ENCODE measurements at places on chromosomes 2 and 18. TPM values are rescaled to one million over a fixed set of nuclear protein-coding genes. Genes with fewer than 3 reads are reported as not detected.

The RGPD5 gene
- 14.9 TPM for total RNA-seq

The IL18R1 gene
- 5.0 TPM for total RNA-seq

The POTEJ gene
- not detected for total RNA-seq

DNA sequence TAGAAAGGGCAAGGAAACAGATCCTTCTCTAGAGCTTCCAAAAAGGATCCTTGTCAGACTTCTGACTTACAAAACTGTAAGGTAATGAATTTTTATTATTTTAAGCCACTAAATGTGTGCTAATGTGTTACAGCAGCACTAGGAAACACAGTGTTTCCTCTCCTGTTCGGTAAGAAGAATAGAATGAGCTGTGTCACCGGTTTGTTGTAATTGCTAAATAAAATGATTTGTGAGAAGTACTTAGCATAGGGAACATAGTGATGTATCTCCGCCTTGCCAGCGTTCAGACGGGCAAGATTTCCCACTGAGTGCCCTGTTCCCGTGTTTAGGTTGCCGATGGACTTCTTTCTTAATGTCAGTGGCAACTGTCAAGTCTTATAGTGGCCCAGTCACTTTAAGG, 57.6 kb downstream of the SPATS2L start:
- no peak for DNase-seq

DNA sequence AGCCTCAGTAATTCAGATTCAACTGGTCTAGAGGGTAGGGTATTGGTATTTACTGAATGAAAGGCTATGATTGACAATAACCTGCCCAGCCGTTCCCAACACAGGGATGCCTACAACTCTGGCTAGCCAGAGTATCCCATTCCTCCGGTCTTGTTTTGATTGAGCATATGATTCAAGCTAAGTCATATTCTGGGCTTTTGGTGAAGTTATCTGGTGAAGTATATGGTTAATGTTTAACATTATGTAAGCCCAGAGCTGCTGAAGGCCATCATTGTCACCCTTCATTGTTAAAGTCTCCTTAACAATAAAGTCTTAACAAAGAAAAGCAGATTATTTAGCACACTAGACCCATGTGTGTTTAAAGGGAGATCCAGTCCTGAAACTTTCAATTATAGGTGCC, 152.6 kb downstream of the EXOC6B start:
- DNase-seq = no peak

GRCh38 chr2:219220652-219221402, 2.1 kb upstream of the ABCB6 start:
- DNase-seq = no peak

DNA sequence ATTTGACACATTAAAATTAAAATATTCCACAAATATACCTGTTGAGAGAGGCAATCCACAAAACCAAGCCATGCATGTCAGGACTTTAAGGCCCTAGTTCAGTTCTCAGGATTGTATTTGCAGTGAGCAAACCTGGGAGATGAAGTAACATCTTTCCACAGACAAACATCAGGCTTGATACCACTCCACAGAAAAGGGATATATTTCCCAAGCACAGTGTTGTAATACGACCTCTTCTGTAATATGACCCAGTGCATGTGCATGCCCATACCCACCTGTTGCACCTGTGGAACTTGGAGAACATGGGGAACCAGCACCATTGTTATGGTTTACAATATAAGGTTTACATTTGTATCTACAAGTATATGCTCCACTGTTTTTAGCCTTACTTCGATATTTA, 184.0 kb downstream of the PDE11A start:
- no peak for DNase-seq

DNA sequence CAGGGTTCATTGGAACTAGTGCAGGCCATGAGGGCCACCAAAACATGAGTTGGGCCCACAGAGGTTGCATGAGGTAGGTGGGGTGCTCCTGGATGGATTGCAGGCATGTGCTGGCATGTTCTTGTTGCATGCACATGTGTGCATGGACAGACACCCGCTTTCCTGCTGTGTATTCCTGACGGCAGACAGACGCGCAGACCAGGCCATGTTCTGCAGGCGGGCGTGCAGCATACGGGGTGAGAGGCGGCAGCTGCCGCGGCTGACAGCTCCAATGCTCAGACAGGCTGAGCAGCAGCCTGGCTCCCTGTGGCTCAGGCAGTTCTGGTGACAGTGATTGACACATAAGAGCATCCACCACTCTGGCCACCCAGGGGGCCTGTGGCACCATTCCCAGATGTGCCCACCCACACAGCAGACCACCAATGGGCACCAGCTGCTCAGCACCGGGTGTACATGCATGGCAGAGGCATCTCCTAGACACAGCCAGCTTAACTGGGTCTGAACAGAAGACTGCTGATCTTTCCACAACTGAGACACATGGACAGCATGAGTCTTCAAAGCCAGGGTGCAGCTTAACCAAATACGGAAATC, 21.2 kb downstream of the HS1BP3 start:
- DNase-seq = no peak

GRCh38 chr18:14941792-14942191, 193.8 kb downstream of the ANKRD30B start:
- DNase-seq = no peak

- DNase-seq = no peak
These were observed 103.4 kb downstream of the METTL8 start for GRCh38 chr2:171330155-171330956.

DNA sequence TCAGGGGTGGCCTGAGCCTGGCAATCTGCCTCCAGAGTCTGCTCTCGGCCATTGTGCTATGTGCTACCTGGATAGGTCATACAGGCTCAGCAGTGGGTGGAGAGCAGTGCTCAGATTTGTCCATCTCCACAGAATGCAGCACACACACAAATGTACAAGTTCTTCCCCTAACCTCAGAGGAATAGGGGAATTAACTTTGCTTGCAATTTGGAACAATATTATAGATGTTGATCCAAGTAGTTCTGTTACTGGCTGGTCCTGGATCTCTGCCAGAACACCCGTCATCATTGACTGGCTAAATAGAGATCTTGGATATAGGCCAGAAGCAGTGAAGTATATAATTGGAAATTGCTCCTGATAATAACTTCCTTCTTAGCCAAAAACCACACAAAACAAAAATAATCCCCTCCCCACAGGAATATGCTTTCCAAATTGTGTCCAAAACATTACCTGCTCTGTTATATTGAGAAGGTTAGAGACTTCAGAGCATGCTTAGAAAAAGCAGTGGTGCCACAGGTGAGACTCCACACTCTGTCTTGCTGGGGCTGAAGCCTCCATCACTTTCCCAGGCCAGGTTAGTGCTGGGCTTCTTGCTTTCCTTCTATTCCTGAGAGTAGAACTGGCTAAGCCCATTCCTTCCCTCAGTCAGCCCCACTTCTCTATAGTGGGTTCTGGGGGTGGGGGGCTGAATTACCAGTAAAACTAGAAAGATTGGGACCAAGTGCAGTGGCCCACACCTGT, 38.8 kb downstream of the NCAPH start:
- no peak for DNase-seq

GRCh38 chr2:57370882-57371585, 675.6 kb upstream of the VRK2 start:
- DNase-seq = no peak

- DNase-seq = no peak
These were observed 557.5 kb downstream of the DSC3 start for GRCh38 chr18:30485078-30485477.

DNA sequence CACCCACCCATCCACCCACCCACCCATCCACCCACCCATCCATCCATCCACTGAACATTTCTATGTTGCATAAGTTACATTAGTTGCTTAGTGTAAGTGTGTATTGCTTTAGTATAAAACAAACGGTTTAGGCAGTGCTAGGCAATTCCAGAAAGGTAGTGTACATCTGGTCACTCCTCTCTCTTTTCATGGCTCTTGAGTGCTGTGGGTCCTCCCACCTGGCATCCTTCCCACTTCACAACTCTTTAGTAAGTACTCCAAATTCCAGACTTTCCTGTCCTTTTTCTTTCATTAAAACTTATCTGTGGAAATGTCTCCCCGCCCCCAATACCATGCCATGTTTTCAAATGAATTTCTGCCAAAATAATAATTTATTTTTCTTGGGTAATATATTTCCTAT, 122.5 kb downstream of the PLEKHM3 start:
- no peak for DNase-seq

DNA sequence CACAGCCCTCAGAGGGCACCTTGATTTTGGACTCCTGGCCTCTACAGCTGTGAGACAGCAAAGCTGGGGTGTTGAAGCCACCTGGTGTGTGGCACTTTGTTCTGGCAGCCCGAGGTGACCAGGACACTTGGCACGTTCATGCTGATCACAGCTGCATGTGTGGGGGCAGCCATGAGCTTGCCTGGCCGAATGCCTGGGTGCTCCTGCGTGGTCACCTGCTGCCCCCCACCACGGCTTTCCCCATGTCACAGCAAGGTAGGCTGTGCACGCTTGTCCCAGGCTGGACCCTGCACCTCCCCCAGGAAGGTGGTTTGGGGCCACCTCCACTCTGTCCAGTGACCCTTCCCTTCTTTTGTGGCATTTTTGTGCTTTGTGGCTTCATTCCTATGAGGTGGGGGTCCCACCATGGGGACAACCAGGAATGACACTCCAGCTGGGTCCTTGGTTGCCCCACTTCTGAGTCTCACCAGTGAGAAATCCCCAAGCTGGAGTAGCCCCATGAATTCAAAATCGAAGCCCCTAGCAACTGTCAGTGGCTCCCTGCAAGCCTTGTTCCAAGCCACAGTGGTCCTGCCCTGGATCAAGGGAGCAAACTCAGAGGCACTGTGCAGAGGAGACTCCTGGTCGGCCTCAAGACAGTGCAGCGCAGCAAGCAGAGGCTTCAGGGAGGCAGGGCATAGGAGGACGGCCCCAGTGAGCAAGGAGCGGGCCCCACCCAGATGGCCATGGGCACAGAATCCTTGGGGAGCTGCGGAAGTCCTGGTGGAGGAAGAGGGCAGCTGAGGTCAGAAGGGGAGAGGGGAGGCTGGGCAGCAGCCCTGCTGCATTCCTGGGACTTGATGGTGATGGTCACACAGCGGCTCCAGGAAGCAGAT, 121.4 kb upstream of the HS6ST1 start:
- peak; percentile 48 for DNase-seq

Measured in right atrium auricular region (tissue), 2 donors.